ENCODE measurements at places on chromosomes 12 and 14.
A peak's percentile ranks its signal among the peaks of the same experiment; 100 is the strongest.

DNA sequence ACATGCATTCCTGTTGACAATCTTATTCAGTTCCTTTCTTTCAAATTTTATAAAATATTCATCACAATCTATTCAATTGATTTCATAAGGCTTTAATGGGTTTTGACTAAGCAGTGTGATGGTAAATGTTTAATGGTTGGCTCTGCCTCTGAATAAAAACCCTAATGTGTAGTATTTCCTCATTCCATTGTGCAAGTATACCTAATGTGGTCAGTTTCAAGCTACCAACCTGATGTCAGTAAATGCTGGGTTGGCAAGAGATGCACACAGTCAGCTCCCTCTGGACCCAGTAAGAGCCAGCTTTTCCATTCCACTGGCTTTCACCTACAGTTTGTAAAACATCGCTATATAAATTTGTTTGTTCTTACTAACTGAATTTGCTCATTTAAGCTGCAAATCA, 53.9 kb downstream of the METTL25 start:
- no peak for DNase-seq

DNA sequence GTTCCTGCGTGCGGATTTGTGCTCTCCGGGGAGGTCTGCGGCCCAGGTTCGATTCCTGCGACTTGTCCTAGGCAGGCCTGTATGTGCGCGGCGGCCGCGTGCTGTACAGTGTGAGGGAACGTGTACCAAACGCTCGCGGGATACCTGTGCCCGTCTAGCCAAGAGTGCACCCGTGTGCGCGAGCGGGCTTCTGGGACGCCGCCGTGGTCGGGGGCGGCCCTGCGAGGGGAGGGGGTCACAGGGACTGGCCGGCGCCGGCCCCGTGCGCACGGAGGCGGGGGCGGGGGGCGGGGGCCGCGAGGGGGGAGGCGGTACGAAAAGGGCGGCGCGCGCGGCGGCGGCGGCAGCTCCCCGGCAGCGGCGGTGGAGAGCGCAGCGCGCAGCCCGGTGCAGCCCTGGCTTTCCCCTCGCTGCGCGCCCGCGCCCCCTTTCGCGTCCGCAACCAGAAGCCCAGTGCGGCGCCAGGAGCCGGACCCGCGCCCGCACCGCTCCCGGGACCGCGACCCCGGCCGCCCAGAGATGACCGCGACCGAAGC, at the start of gene DLK1:
Gene DLK1, plus strand, starts transcription at position 343 of the 536 bp plus-strand sequence. Its CDS starts 177 bp downstream, at position 520.
- no peak for DNase-seq

DNA sequence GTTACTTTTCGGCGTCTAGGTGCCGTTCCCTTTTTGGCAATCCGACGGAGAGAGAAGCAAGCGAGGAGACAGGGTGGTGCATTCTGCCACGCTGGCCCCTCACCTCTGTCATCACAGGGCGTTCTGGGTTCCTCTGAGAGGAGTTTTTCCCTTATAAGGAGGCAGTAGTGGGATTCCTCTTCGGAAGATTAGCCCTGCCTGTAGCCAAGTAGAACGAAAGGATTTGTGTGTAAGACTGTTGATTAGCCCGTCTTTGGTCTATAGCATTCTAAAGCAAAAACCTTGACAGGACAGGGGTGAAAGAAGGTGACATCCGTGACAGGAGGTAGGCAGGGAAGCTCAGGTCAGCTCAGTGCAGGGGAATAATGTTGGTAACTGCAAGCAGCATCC, 9.1 kb upstream of the NEMF start:
- DNase-seq = peak; percentile 35

DNA sequence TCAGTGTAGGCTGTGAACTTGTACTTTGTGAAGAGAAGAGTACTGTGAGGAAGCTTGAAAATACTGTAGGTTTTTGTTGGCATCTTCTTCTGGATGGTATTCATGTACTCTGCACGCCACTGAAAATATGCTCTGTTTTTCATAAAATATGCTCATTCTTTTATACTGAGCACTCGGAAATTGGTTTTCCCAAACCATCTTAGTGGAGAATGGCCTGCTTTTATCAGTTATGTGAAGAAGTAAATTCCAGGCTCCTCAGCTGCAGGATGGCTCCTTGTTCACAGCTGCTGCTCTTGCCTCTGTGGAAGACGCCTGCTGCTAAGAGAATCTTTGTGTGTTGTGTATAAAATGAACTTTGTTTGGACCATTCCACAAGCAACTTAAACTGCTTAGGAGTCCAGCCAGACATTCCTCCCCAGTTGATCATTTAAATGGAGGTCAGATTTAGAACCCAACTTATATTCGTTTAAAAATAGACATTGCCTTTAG, 443.5 kb upstream of the RGS6 start:
- DNase-seq = no peak

GRCh38 chr14:75127903-75128595, 1.2 kb upstream of the NEK9 start:
- no peak for DNase-seq

- no peak for DNase-seq
Measured at GRCh38 chr14:50606468-50606867, 46.5 kb downstream of the ATL1 start.

GRCh38 chr12:713281-713875, 39.0 kb upstream of the WNK1 start:
- DNase-seq = no peak

GRCh38 chr12:21451529-21451928, 14.1 kb downstream of the PYROXD1 start:
- no peak for DNase-seq

DNA sequence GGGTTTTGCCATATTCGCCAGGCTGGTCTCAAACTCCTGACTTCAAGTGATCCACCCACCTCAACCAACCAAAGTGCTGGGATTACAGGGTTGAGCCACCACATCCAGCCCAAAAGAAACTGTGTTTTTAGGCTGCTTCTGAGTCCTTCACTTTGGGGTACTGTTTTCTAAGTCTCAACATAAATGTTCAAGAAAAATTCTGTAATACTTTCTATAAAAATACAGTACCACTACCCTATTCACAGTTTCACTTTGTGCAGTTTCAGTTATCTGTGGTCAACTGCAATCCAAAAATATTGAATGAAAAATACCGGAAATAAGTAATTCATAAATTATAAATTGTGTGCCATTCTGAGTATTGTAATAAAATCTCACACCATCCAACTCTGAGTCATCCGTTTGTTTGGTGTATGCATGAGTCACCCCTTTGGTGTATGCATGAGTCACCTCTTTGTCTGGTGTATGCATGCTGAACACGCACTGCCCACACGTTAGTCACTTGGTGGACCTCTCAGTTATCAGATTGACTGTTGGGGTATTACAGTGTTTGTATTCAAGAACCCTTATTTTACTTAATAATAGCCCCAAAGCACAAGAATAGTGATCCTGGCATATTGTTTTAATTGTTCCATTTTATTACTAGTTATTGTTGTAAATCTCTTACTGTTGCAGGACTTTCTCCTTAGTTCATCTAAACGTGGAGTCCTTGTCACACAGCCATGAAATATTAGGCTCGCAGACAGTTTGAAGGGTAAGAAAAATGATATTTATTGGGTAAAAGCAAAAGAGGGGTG, 190.2 kb downstream of the FSCB start:
- peak; percentile 25 for DNase-seq

GRCh38 chr14:92552066-92552465, 38.5 kb downstream of the RIN3 start:
- DNase-seq = no peak

GRCh38 chr12:64837427-64837826, 13.0 kb downstream of the TBC1D30 start:
- no peak for DNase-seq

- no peak for DNase-seq
Measured at GRCh38 chr14:34450542-34450915, 11.5 kb downstream of the SPTSSA start.

DNA sequence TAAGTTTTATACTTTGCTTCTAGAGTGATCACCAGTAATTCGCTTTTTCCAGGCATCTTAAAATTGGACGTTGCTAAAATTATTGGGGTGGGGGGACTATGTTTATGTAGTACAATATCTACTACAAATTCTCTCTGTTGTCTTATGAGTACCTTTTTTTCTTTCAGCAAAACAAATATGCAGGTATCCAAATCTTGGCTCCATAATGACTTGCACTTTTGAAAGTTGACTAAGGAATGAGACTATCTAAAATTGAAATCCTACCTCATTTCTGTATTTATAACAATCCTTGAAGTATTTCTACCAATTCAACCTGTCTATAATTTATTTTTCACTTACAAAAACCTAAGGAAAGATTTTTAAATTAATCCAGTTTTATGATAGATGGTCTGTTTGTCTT, 2.4 kb downstream of the DYNC1H1 start:
- DNase-seq = no peak

DNA sequence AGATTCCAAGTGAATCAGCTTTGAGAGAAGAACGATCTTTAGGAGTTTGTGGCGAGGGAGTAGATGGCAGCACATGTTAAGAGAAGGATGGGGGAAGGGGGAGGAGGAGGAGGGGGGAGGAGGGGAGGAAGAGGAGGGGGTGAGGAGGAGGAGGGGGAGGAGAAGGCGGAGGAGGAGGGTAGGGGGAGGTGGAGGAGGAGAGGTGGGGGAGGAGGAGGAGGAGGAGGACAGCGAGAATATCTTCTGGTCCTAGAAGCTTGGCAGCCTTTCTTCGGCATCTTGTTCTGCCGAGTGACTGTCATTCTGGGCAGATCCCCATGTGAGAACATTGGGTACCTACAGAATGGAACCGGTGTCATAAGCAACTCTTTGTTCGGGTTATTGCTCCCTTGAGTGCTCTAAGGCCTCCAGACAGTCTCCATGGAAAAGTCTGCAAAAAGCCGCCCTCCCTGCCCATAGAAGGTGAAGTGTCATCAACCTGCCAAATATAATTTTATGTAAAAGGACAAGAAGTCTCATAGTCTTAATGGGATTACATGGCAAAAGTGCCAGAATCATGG, 6.9 kb downstream of the RFC5 start:
- DNase-seq = no peak

- no peak for DNase-seq
Measured at GRCh38 chr14:63432888-63433552, 110.2 kb downstream of the PPP2R5E start.

GRCh38 chr14:73263606-73264005, 26.3 kb downstream of the PAPLN start:
- no peak for DNase-seq

DNA sequence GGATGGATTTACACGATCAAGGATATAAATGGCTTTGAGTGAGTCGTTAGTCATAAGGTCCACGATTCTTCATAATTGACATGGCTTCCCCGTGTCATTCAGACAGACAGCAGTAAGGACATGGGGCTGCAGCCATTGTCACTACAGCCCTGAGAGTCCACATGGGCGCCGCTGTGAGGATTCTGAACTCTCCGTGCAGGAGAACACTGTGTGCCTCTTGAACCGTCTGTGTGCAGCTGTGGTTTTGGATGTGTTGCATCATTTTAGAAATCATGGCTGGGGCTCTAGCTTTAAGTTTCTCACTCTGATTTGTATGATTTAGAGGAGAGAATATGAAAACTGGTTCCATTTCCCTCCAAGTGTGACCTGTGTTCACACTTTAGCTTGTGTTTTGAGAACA, 47.2 kb downstream of the NPAS3 start:
- DNase-seq = peak; percentile 21

GRCh38 chr12:57248934-57249742, 1.8 kb downstream of the STAC3 start:
- DNase-seq = no peak

- no peak for DNase-seq
Measured at GRCh38 chr14:105517096-105517495, 9.3 kb upstream of the TMEM121 start.

- no peak for DNase-seq
Measured at GRCh38 chr12:112270673-112271072, 111.6 kb downstream of the HECTD4 start.

DNA sequence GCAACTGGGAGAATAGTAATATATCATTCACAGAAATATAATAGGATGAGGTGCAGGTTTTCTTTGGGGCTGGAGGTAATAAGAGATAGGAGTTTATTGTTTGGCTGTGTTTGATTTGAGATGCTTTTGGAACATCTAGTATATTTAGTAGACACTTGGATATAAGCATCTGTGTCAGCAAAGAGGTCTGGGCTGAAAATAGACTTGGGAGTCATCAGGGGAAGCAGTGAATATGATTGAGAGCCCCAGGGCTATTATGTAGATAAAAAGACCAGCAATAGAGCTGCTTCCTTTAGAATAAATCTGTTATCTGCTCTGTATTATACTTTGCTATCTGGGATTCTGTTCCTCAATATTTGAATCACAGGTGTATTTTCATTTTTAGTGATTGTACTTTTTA, 36.6 kb downstream of the SPATA7 start:
- DNase-seq = no peak

GRCh38 chr12:48812389-48812788, 5.9 kb upstream of the CACNB3 start:
- no peak for DNase-seq

GRCh38 chr12:22042976-22043669, 2.9 kb upstream of the CMAS start:
- no peak for DNase-seq

DNA sequence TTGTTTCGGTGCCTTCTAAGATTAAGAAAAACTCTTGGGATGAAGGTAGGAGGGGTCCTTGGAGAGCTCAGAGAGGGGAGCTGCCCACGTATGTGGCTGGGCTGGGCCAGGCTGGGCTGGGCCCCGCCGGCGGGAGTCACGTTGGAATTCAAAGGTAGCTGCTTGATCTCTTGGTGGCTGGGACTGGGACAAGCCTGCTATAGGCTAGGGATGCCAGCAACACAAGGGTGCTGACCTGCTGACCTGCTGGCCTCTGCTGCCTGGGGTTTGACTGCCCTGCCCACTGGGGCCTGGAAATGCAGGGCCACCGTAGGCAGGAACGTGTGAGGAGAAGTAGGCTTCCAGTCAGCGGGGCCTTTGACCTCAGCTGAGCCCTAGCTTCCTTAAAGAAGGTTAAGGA, 52.8 kb upstream of the GTF2A1 start:
- DNase-seq = no peak

Data from dorsolateral prefrontal cortex (tissue), 122 donors.